ENCODE measurements at places on chromosomes 4 and X.

DNA sequence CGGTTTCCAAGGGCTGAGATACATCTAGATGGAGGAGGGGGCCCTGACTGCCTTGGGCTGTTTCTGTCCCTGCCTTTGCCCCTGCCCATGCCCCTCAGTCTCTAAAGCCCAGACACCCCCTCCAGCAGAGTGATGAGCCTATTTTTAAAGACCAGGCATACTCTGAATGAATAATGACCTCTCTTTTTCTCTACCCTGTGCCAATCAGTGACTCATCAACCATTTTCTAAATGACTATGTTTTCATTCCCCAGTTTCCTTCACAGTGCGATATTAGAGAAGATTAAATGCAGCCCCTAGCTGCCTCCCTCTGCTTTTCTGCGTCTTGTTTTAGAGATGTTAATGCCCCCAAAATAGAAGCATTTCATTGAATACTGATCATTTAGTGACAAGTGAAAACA, 15.5 kb upstream of the NHS start:
- no peak for DNase-seq

DNA sequence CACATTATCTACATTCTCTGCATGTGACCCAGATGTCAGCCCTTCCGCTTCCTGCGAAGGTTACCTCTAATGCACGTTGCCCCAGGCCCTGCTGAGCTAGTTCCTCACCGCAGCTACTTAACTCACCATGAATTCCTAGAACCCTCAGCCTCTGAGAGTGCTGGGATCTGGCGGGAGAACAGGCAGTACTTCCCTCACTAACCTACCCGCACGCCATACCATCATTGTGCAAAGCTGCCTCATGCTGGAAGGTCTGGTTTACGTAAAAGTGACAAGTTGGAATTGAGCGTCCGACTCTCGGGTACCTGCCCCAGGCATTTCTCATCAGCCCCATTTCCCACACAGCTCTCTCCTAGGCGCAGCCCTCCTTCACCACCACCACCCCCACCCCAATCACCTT, 6.3 kb downstream of the SLC25A4 start:
- DNase-seq = no peak

DNA sequence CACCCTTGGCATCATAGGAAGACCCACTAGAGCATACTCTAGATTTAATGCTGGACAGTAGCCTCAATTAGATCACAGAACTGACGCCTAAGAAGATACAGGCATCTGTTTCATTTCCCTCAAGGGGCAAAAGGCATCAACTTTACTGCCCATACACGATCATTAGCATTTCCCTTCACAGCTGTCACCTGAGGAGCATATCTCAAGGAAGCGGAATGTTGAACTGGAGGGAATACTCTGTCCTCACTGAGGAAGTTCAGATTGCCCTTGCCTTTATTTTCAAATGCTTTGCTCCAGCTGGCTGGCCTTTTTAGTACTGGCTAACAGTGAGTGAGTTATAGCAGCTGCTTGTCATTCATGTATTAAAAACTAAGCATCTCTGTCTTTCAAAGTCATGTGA, 508.4 kb upstream of the GALNT7 start:
- no peak for DNase-seq

GRCh38 chrX:97936296-97936695, 1052.6 kb downstream of the RPA4 start:
- DNase-seq = no peak

- DNase-seq = no peak
Measured at GRCh38 chr4:68352791-68353190, 2.9 kb upstream of the YTHDC1 start.
